ENCODE measurements at places on chromosomes 2 and 18.

DNA sequence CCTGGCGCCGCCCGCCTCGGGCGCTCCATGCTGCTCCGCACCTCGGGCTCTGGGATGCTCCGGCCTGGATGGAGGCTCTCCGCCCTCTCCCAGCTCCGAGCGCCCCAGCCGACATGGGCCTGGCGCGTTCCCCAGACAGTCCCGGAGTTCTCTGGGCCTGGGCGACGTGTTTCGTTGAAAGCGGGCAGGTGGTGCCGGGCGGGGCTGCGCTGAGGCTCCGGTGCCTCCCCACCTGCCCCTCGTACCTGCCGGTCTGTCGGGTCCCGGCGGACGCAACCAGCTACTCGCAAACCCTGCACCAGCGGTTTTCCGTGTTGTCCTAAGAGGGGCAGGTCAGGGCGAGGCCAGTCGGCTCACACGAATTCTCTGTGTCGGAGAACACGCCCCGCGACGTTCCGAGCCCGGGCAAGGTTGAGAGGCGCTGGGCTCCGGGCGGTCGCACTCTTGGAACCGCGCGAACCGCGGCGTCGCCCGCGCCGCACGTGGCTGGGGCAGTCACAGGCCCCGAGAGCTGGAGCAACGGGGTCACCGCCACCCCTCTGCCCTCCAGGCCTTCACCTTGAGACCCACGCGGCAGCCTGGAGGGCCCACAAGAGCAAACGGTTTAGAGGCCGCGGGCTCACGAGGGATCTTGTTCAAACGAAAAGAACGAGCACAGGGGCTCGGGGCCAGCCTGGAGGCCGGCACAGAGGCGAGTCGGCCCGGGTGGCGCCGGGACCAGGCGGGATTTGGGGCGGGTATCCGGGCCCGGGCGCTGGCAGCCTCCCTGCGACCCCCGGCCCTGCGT, 4.2 kb upstream of the SIX2 start:
- no peak for DNase-seq

DNA sequence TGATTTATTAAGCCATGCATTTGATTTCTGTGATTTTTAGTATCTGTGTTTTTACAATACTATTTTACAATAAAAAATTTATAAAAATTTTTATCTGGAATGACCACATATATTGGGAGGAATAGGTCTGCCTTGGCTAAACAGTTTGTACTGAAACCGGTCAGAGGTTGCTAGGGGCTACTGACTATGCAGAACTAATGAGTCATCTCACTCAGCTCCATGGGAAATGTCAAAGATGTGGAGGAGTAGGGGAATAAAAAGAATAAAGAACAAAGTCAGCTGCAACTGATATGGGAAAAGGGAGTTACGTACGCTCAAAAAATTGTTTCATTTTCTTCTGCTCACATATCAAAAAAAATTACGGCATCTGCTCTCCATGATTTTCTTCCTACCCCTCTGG, 8.6 kb upstream of the TMEM163 start:
- DNase-seq, result no peak

GRCh38 chr18:46843372-46843771, 73.9 kb downstream of the PIAS2 start:
- no peak for DNase-seq

- DNase-seq, result no peak
These were observed 47.8 kb downstream of the ARHGEF4 start for GRCh38 chr2:130884503-130884902.

DNA sequence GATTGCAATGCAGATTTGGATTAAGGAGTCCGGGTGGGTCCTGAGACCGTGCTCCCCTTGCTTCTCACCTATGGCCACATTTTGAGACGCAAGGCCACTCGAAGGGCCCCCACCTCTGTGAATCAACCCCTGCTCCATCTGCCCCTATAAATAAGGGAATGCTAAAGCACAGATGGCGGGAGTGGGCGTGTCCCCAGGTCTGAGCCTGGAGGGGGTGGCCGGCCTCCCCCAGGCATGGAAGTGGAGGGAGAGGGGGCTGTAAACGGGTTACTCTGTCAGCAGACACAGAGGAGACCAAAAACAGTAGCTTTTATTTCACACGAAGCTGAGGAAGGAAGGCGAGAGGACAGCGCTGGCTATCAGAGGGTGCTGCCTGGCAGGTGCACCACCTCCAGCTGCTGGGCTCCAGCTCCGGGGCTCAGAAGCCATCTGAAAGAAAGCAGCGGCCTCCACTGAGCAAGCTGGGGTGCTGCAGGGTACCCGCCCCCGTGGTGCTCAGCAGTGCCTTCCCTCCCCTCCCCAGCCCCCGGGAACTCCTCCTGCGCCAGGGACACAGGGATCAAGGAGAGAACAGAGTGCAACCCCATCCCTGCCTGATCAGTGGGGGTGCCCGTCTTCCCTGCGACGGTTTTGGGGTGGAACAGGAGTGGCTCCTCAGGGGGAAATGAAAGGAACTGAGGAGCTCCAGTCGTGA, 56.7 kb upstream of the RAB6C start:
- no peak for DNase-seq

- DNase-seq, result no peak
These were observed 11.2 kb downstream of the ANKAR start for GRCh38 chr2:189685540-189686229.

- no peak for DNase-seq
These were observed 55.6 kb downstream of the TGFA start for GRCh38 chr2:70498054-70498453.

GRCh38 chr18:30970196-30970816, 72.2 kb downstream of the DSC3 start:
- DNase-seq, result no peak

DNA sequence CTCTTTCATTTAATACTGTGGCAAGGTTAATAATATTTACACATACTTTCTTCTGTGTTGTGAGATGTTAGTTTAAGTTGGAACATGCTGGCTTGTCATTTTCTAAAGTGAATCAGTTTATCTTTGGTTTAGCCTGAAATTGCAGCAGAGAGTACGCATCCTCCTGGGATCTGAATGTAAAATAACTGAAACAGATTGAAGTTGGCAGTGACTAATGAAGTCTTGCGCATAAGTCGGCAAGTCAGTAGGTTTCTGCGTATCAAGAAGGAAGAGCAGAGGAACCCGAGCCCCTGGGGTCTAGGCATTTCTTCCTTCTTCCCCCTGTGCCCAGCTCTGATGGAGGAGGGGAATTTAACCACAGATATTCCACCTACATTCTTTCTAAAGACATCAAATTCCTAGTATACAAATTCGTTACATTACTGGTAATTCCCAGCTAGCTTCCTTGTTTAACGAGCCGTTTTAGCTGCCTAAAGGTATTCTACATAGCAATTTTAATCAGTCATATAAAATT, 392.1 kb upstream of the RAB12 start:
- no peak for DNase-seq

DNA sequence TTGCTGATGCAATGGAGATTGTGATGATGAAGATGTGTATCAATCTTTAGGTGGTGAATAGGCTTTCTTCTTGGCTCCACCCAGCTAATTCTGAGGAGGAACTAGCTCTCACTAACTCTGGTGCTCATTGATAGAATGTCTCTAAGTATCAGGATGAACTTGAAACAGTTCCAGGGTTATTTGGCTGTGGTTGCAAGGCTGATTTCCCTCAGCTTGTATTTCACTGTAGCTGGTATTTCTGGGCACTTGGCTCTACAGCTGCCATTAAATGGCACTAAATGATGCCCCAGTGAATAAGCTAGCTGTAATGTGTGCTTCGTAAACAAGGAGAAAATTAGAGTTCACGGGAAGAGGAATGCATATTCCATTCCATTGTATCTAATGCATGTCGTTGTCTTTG, 241.2 kb downstream of the RPIA start:
- DNase-seq, result no peak

- no peak for DNase-seq
These were observed 1.8 kb upstream of the SALL3 start for GRCh38 chr18:78977637-78978348.

GRCh38 chr2:113838277-113838676, 51.6 kb upstream of the ACTR3 start:
- no peak for DNase-seq

All from hematopoietic multipotent progenitor cell treated with erythropoietin and hydrocortisone succinate and interleukin-3 and kit ligand, for 17 days (in vitro differentiated cells).